ENCODE measurements at places on chromosomes 7 and 10.

- DNase-seq = no peak
Observed at GRCh38 chr7:93883078-93883916, 7.3 kb downstream of the TFPI2 start.

DNA sequence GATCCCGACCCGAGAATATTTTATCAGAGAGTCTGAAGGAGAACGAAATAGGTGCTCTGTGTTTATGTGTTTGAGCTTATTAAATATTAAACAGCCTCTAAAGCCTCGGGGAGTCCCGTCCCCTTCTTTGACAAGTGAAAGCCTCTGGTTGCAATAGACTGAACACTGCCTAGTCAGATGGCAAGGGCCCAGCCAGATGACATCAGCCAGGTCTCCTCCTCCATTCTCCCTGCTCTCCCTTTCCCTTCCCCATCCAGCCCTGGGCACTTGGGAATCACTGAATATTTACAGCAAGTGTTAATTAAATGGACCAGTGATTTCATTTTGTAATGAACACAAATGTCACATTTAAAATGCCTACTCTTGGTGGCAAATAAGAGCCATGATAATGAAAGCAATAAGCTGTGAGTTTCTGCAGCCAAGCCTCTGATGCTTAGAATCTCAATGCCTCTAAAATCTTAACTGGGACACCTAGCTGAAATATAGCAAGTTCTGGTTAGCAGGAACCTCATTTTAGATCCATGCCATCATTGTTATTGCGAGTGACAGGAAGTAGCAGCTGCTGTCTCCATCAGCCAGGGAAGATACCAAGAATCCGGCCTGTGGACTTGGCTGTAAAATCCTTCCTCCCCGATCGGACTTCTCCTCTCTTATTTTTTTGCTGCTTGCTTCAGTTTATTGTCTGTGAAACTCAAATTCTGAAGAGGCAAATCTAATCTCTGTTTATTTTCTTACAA lies 202.1 kb downstream of the PRPF18 start:
- DNase-seq = peak; percentile 60

- DNase-seq = no peak
Observed at GRCh38 chr7:110621289-110621688, 469.6 kb upstream of the LRRN3 start.

- no peak for DNase-seq
Observed at GRCh38 chr7:155884225-155885166, 72.2 kb upstream of the SHH start.

GRCh38 chr7:840001-840600 lies 7.8 kb downstream of the SUN1 start:
- DNase-seq = no peak

DNA sequence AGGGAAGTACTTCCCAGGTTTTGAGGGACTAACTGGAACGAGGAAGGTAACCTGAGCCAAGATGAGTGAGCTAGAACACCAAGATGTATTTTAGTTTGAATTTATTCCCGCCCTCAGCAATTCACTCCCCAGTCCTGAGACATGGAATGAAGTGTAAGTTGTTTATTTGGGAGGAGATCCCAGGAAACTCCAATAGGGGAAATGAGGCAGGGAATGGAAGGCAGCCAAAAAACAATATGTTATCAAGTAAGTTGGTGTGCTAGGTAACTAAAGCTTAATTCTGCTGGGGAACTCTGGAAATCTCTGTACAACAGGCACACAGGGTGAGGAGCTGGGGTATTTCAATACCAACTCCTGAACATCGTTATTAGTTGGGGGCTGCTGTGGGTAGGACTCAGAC lies 189.7 kb upstream of the HDAC9 start:
- no peak for DNase-seq

GRCh38 chr10:16853201-16853600 lies 36.0 kb upstream of the RSU1 start:
- peak; percentile 71 for DNase-seq

DNA sequence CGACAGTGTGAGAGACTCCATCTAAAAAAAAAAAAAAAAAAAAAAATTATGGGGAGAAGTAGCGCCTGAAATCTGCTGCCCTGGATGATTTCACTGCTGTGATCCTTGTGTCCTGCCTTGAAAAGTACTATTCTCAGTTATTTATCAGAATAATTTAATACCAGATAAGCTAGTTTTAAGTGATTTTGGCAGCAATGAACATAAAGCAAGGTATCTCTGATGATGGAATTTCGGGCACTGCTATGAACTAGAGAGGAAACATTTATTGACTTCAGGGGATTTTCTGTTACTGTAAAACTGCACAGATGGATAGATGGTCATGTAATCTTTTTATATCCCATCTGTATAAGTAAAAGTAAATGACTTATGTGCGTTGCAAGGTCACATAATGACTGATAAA lies 619.1 kb upstream of the ANKRD30A start:
- no peak for DNase-seq

- DNase-seq = no peak
Observed at GRCh38 chr7:56063500-56063881, 595 bp upstream of the SUMF2 start.

DNA sequence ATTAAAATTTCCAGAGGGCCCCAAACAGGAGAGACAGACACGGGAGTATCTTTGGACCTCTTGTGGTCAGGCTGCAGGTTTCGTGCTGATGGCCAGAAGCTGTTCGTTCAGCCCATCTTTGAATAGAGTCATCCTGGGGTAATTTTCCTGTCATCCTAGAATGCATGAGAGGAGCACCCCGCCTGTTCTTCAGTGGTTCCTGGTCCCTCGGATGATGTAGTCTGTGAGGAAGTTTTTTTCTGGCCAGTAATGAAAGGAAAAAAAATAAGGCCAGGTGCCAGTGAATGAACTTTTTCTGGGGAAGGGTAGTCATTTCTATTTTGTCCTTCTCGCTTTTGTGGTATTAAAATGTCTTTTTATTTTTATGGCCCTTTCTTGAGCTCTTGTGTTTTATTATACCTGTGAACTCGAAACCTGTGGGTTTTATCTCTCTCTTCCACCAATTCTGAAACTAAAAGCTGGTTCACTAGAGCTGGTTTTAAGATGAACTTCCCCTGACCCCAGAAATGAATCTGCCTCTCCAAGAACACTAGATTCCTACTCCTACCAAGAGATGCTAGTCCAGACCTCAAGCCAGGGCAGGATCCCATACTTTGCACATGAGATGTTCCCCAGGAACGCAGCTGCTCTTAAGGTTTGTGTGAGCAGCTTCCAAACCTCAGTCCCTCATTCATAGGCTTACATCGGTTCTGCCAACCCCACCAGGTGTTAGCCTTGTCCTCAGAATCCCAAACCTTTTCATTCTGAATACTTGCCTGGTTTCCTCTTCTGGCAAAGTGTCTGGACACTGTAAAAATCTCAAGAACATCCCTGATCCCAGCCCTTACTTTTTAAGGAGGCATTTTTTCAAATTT lies 15.4 kb upstream of the MEST start:
- peak; percentile 27 for DNase-seq

GRCh38 chr7:82925331-82925730 lies 237.4 kb downstream of the PCLO start:
- no peak for DNase-seq

DNA sequence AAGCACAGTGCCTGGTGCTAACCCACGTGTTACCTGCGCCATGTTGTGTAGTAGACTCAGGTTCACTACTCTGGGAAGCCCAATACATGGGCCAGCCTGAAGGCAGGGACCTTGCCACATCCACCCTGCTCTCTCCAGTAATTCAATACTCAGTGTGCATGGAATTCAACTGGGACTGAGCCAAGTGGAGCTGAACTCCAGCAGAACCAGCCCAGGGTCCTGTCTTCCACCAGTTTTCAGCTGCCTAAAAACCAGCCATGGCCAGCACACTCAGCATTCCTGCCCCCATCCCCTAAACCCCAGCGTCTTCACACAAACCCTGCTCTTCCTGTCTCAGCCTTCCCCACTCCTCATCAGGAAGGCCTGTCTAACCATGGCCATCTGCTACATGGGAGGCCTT lies 15.4 kb downstream of the FGF8 start:
- no peak for DNase-seq

- DNase-seq = peak; percentile 16
Observed at GRCh38 chr7:155490697-155491628, 33.0 kb downstream of the EN2 start.

GRCh38 chr7:101816595-101817470 lies 593 bp upstream of the CUX1 start:
- peak; percentile 28 for DNase-seq

- no peak for DNase-seq
Observed at GRCh38 chr10:45399113-45399512, 25.1 kb downstream of the ALOX5 start.

DNA sequence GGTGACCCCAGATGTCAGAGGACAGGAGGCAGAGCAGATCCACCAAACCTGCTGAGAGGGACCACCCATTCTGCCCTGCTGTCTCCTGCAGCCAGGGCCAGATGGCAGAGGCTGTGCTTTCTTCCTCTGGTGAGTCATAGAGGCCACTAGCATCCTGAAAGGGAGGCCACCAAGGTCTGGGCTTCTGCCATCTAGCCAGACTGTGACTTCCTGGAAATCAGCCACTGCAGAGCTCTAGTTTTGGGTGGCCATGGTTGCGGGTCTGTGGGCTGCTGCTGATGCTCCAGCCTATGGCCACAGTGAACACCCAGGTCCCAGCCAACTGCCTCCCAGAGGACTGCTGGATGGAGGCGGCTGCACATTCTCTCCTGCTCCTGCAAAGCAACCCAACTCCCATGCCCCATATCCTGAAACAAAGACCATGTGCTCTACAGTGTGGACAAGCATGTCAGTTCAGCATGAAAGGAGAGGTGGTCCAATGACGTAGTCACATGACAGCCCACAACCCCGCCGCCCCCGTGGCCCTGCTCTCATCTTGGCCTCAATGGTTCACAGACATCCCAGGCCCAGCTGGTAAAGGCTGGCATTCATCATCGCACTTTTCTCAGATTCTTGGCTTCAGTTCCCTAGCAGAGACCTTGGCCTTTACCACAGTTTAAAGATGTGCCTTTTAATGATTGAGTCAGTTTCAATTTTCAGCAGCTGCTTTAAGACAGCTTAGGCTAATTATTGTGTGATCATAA lies 73.9 kb upstream of the CXCL12 start:
- DNase-seq = no peak

DNA sequence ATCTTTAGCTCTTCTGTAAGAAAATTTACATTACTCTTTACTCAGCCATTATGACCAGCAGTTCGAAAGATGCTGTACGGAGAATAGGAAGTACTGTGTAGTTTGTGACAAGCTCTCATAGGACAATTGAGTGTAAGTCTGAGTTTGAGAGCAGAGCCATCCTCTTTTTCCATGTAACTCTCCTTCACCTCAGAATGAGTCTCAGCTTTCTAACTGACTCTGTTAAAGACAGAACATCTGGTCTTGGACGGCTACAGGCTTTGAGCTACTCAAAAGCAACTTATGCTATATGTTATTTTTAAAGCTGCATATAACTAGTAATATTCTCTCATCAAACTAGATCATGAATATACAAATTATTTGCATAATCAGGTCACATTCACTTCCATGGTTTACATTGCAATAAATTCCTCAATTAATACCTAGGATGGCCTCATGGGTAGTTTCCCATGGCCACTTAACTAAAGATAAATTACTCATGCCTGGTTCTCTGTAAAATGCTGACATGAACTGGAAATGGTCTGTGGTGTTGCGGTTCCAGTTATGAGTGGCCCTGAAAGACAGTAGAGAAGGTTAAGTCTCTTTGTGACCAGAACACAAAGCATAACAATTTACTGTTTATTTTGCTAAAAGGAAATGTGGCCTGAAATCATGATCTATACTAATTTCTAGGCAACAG lies 358.7 kb downstream of the PHF14 start:
- no peak for DNase-seq

- DNase-seq = peak; percentile 99
Observed at GRCh38 chr7:1567049-1567771, 2.6 kb downstream of the PSMG3 start.

GRCh38 chr10:96244354-96244753 lies 27.0 kb downstream of the BLNK start:
- DNase-seq = no peak

DNA sequence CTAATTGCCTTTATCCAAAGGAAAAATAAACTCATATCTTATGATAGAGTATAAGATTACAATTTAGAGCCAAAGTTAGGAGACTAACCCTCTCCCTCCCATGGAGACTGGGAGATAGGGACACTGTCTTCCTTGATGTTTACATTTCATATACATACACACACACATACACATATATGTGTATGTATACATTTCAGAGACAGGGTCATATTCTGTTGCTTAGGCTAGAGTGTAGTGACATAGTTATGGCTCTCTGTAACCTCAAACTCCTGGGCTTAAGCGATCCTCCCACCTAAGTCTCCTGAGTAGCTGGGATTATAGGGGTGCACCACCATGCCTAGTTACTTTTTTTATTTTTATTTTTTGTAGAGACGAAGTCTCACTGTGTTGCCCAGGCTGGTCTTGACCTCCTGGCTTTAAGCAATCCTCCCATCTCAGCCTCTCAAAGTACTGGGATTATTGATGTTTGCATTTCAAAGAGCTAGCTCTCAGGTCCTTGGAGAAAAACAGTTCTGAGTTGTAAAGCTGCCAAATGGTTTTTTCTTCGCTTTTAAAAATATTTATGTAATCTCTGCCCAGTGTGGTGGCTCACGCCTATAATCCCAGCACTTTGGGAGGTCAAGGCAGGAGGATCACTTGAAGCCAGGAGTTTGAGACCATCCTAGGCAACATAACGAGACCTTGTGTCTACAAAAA lies 8.1 kb upstream of the REPIN1 start:
- no peak for DNase-seq

- no peak for DNase-seq
Observed at GRCh38 chr10:21733710-21734109, 199.7 kb downstream of the MLLT10 start.

DNA sequence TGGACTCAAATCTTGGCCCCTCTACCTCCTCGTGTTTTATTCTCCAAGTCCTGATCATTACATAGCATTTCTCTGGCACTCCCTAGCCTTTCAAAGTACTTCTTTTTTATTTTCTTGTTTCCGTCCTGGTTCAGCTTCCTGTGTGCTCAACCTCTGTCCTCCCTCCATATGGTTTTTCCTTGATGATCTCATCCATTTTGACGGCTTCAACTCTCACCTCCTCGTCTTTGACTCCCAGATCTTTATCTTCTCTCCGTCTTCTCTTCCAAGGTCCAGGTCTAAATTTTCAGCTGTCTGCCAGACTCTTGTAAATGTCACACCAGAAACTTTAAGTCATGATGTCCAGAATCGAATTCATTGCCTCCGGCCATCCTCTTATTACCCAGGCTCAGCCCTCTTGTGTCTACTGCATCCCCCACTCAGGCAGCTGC lies 23.3 kb upstream of the GFRA1 start:
- no peak for DNase-seq
